Forelimb muscle (tissue), 1 donor: ENCODE measurements at places on chromosomes 16 and 17. TPM values are rescaled to one million over a fixed set of nuclear protein-coding genes. Genes with fewer than 3 reads are reported as not detected.

The KIF19 gene
- 1.8 TPM for polyA plus RNA-seq

DNA sequence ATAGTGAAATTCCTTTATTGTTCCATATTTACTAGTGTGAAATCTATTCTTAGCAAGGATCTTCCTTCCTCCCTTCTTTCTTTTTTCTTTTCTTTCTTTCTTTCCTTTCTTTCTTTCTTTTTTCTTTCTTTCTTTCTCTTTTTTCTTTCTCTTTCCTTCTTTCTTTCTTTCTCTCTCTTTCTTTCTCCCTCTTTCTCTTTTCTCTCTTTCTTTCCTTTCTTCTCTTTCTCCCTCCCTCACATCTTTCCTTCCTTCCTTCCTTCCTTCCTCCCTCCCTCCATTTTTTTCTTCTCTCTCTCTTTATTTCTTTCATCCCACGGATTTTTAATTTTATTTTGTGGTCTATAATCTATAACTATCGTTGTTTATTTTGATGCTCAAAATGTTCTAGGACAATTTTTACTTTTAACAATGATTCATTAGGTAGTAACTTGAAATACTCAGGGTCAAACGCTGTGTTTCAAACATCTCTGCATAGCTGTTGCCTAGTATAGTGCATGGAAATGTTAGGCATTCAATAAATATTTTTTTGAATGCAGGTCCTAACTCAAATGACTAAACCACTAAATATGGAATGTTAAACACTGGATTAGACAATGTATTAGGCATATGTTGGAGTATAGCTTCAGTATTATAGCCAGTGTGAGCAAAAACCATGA is 178.3 kb downstream of the MAP2K6 start:
- DNase-seq = no peak

GRCh38 chr17:55518510-55518909 is 7.3 kb upstream of the SMIM36 start:
- DNase-seq = no peak

The PRAC2 gene
- polyA plus RNA-seq = not detected

DNA sequence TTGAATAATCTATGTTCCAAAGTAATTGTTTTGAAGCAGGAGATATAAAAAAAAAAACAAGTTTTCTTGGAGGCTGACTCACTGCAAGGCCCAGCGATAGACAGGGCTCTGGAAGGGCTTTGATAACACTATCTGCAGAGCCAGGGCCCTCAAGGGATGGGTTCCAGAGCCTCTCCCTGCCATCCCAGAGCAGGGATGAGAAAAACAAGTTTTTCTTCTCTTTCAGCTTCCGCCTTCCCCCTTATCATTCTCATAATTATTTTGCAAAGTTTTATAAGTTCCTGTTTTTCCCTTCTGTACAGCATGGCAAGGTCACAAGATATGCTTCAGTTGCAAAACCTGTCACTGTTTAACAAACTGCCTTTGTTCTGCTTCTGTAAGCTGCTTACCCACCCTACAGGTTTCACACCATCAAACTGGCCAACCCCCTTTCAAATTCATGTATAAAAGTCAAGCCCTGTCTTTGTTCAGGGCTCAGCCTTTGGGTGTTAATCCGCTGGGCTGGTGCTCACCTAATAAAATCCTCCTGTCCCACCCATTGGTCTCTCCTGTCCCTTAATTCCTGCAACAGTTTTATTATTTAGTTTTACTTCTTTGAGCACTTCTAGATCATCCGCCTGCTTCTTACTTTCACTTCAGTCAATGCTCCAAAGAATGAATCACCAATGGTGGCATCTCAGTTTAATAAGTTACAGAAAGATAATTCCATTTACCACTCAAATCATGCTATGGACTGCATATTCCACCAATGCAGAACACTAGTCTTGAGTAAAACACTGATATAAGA is 5.6 kb upstream of the THUMPD1 start:
- DNase-seq = no peak

DNA sequence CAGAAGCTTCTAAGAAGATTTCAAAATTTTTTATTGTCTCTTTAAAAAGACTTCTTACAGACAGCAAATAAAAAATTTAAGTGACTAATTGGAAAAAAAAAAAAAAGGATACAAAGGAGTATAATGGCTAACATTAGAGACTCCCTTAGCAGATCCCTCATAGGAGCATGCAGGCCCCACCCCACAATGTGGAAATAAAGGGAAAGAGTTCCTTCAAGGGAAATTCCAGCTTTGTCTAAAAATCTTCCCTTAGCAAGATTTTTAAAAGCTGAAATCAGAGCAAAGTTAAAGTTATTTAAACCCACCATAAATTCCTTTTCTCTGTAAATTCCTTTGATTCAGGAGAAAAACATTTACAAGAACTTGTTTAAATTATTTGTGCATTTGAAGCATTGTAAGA is 32.5 kb upstream of the NOS2 start:
- DNase-seq = no peak

The RHOT2 gene
- 58.3 TPM for polyA plus RNA-seq

GRCh38 chr17:3845291-3845620 is 790 bp downstream of the NCBP3 start:
- no peak for DNase-seq

The RAPGEFL1 gene
- 8.6 TPM for polyA plus RNA-seq

The RNU2-1 gene
- not detected for polyA plus RNA-seq

GRCh38 chr16:4591191-4591590 is 23.5 kb downstream of the UBALD1 start:
- DNase-seq = no peak

The PRAC1 gene
- polyA plus RNA-seq = not detected

The ABCC12 gene
- 0.33 TPM for polyA plus RNA-seq

DNA sequence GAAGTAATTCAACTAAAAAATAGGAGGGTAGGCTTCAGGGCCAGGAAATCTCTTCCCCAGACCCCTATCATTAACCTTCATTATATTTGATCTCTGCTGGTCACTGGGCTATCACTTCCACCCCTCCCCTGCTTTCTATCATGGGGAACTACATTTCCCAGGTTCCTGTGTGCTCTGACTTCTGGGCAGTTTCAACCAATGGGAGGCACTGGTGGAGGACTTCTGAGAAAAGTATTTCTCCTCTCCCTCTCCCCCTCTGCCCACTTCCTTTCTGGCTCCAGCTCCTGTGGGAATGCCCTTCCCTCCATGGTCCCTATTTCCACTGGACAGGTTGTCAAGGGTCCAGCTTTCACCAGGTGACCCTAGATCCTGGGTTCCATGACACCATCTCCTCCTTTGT is 364.4 kb downstream of the C16orf95 start:
- DNase-seq = no peak

GRCh38 chr16:85402910-85403692 is 210.0 kb upstream of the GSE1 start:
- no peak for DNase-seq

DNA sequence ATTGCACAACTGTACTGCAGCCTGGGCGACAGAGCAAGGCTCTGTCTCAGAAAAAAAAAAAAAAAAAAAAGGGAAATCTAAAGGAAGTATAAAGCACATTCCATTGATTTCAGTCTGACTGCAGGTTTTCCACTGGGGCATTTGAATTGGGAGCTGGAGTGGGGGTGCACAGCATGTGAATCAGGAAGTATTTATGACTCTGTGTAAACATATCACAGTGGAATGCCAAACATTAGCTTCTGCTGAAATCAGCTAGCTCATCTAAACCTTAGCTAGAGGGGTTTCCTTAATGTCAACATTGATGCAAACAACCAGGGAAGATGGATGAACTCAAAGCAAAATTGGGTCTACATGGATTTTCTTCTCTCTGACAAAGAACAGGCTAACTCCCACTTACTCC is 641.0 kb upstream of the EEF2KMT start:
- DNase-seq = no peak

The TNK1 gene
- 0.71 TPM for polyA plus RNA-seq

DNA sequence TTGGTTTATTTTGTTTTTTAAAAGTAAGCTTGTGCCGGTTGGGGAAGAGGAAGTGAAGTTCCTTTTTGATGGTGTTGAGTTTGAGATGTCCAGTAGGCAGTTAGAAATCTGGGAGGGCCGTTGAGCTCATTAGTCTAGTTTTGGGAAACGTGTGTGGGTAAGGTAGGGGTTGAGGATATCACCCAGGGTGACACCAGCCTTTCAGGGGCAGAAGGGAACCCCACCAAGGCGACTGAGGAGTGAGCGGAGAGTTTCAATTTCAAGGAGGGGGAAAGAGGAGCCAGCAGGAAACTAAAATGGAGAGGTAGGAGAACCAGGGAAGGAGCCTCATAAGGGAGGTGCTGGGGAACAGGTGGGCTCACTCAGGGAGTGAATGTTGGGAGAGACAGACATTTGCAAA is 22.7 kb downstream of the HAPSTR1 start:
- DNase-seq = no peak

- DNase-seq = no peak
Measured at GRCh38 chr16:87927195-87927562, 9.2 kb downstream of the CA5A start.

DNA sequence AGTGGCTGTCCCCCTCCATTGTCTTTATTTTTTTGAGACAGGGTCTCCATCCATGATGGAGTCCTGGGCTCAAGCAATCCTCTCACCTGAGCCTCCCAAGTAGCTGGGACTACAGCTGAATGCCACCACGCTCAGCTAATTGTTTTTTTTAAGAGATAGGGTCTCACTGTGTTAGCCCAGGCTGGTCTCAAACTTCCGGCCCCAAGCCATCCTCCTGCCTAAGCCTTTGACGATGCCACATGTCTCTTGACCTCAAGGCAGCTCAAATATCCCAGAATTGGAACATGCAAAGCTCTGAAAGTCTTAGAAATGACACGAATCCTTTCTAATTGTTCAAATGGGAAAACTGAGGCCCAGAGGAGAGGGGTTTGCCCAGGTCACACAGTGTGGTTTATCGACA is 75.4 kb upstream of the ZNF423 start:
- no peak for DNase-seq

- DNase-seq = no peak
Measured at GRCh38 chr17:44979426-44979995, 11.4 kb upstream of the C1QL1 start.

The C17orf113 gene
- polyA plus RNA-seq = 1.2 TPM

GRCh38 chr16:58475091-58475619 is 24.8 kb upstream of the NDRG4 start:
- DNase-seq = no peak

DNA sequence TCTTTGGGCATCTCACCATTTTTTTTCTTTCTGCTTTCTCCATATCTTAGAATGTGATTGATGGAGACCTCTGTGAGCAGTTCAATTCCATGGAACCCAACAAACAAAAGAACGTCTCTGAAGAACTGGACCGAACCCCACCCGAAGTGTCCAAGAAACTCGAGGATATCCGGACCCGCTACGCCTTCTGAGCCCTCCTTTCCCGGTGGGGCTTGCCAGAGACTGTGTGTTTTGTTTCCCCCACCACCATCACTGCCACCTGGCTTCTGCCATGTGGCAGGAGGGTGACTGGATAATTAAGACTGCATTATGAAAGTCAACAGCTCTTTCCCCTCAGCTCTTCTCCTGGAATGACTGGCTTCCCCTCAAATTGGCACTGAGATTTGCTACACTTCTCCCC is 48.0 kb downstream of the SF3B3 start:
- no peak for DNase-seq

GRCh38 chr17:11330826-11331225 is 89.8 kb downstream of the SHISA6 start:
- DNase-seq = peak; percentile 80

The TNP2 gene
- polyA plus RNA-seq = not detected

DNA sequence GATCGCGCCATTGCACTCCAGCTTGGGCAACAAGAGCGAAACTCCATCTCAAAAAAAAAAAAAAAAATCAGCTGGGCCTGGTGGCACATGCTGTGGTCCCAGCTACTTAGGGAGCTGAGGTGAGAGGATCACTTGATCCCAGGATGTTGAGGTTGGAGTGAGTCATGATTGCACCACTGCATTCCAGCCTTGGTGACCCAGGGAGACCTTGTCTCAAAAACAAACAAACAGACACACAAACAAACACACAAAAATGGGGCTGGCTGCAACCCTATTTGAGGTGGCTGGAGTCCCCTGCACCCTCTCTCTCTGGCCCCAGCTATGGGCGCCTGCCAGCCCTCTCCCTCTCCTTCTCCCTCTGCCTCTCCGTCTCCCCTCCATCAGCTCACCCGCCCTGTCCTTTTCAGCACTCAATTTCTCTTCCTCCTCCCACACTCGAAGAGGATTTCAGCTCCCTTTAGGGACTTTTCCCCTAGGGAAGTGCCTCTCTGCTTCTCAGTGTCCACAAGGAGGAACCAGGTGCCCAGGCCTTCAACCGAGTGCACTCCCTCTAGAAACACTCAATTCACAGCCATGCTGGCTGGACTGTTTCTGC is 17.5 kb upstream of the TFAP4 start:
- no peak for DNase-seq

DNA sequence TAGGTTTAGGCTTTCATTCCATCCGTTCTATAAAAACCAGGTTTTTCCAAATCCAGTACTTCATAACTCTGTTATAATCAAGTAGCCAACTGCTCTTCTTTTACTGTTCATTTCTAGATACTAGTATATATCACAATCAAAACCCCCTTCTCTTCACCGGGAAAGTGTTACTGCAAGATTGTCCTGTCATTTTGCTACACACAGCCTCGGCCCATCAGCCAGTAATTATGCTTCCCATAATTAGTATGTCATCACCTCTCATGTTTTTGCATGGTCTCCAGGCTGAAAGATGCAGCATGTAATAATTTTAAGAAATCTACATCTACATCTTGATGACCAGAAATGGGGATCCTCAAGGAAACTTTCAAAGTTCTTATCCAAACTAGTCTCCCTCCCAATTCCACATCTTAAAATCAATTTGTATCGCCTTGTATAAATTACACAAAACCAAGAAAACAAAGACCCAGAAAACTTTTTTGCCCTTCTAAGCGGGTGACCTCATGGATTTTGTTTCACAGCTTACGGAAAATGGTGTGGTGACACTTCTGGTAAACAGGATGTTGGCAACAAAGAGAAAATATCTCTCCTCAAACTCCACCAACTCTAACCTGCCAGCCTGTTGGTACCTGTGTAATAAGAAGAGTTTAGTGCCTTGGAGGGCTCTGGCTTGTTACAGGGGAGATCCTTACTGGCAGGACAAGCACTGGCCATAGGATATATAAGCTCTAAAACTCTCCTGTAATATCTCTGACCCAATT is 9.3 kb downstream of the TACO1 start:
- no peak for DNase-seq

DNA sequence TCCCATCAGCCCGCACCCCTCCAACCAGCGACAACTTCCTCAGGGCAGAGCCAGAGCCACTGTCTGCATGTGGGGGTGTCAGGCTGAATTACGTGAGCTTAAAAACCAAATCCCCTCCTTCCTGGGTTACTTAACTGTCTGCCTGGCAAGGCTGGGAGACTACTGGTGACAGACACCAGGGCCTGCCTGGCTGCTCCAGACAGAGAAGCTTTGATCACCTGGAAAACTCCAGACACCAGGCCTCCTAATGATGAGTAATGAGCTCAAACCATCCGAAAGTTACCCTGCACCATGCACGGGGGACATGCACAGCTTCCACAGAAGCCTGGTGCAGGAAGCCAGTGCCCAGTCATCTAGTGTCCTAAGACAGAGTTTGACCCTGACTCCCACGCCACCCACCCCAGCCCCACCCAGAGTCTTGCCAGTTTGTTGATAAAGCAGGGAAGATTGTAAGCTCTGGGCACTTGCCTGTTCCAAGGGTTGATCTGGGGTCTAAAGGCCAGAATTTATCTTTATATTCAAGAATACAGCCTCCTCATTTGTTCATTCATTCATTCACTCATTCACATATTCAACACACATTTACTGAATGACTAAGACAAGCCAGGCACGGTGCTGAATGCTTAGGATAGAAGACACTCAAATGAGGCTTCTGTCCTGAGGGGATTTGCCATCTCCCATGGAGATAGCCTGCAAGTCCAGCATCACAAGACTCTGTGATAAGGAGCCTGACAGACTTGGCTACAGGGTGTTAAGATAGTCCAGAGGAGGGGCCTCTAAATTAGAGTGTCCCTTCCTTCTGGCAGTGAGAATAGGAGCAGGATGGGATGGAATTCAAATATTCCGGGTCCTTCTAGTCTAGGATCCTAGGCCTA is 7.2 kb upstream of the CCDC182 start:
- DNase-seq = no peak
